Activated T-helper 9 cell treated with anti-CD3 and anti-CD28 coated beads, Interleukin-2, amount 50 U/mL, for 16 hours (primary cell): ENCODE measurements at places on chromosomes 3 and 15.

DNA sequence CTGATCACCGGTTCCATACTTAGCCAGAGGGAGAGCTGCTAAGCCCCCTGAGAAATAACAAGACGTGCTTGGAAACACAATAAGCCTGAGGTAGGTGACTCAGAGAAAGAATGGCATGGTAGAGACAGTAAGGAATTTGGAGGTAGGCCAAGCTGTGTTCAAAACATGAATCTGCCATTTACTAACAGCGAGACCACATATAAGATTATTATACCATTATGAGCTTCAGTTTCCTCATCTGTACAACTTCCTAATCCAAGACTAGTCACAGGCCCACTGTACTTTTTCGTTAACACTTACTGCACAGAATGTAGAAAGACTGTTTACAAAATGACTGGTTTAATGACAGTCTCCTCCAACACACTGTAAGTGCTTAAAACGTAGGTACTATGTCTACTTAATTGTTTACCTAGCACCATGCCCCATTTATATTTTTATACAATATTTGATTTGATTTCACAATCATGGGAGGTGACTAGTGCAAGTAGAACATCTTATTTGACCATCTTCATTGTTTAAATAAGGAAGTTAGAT, 25.7 kb downstream of the ATOSA start:
- DNase-seq: no peak

- DNase-seq: no peak
These were observed 36.7 kb upstream of the BCL6 start for GRCh38 chr3:187782006-187782405.

DNA sequence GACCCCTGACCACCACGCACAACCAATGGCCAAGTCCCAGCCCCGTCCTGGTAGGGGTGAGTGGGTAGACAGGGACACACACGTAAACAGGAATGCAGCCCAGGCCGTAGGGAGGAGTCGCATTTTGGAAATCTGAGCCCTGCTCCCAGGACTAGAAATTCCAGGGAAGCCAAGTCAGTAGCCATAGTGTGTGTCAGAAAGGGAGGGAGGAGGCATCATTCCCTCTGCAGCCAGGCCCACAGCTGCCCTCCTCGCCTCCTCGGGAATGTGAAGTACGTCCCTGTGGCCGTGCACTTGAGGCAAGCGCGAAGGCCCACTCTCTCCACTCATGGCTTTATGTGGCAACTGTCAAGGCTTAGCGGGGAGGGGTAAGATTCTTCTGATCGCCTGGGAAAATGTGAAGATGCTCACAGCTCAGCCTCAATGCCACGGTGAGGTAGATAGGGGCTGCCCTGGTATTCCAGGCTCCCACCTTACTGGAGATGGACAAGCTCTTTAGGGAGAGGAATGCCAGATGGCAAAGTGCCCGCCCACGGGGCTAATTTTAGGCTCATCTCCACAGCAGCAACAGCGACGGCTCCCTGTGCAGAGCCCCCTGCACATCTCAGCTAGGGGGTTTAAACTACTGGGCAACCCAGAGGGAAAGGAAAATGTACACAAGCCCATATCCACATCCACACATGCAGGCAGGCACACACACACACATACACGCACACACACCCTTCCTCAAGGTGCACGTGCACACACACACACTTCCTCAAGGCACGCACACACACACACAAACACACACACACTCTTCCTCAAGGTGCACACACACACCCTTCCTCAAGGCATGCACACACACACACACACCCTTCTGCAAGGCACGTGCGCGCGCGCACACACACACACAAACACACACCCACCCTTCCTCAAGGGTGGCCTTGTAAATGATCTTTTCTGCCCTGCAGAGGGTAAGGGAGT, 65.5 kb downstream of the ADCY5 start:
- no peak for DNase-seq

DNA sequence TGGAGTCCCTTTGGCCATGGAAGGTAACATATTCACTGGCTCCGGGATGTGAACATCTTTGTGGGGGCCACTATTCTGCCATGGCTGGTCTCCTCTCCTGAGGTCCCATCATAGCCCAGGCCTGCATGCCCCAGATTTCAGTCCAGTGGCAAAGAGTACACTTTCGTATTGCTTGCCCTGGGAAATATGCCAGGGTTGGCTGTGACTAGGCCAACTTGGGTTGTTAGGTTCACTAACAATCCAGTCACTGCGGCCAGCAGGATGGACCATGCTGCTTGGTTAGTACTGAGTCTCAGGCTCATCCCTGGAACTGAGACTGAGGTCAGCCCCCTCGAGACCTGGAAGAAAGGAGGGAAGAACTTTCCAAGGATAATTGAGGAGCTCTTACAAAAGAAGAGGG, 9.8 kb upstream of the EEFSEC start:
- DNase-seq: no peak

GRCh38 chr3:36220173-36220572, 160.1 kb upstream of the STAC start:
- no peak for DNase-seq

- no peak for DNase-seq
These were observed 19.6 kb downstream of the HEMK1 start for GRCh38 chr3:50588759-50589433.

GRCh38 chr3:150232992-150233451, 175.1 kb upstream of the TSC22D2 start:
- DNase-seq: no peak
